ENCODE measurements at places on chromosomes 7 and 10.

- no peak for DNase-seq
These were observed 152.1 kb downstream of the HIBADH start for GRCh38 chr7:27510541-27510940.

GRCh38 chr7:43491984-43492383, 90.9 kb upstream of the STK17A start:
- no peak for DNase-seq

GRCh38 chr10:14001298-14002040, 329.3 kb downstream of the FRMD4A start:
- DNase-seq = no peak

DNA sequence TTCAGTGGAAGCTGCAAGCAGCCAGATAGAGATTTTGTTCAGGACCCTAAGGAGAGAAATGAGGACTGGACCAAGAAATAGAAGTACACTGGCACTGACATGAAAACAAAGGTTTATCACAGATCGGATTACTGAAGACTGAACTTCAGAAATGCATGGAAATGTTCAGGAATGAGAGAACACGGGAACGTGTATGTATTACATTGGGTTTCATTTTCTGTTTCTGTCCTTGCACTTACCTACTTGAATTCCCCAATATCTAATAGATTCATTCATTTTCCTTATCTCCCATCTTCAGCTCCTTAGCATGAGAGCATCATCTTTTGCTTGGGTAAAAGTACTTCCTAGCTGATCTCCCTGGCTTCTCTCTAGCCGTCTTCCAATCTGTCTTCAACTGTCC, 114.5 kb downstream of the CACNB2 start:
- DNase-seq = no peak

All from AML-193 (cell line).